ENCODE measurements at places on chromosomes 16 and 17. TPM values are rescaled to one million over a fixed set of nuclear protein-coding genes. Genes with fewer than 3 reads are reported as not detected.
A peak's percentile ranks its signal among the peaks of the same experiment; 100 is the strongest.

DNA sequence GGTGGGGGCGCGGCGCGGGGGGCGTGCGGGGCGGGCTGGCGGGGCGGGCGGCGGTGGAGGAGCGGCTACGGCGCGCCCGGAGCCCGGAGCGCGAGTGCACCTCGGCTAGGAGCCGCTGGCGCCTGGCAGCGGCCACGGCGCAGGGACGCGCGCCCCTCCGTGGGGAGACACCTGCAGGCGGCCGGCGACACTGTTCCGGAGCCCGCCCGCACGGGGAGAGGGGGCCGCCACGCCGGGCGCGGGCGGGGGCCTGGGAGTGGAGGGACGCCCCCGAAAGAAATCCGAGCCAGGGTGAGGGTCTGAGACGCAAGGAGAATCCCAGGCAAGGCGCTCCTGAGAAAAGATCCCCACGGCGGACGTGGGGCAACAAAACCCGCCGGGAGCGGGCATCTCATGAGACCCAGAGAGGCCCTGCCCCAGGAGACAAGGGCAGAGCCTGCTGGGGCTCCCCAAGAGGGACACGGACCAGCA is at the start of gene GSG1L:
GSG1L (minus strand) TSS at position 124 of the 471 bp plus-strand sequence. CDS start 290 bp downstream, outside the sequence.
- DNase-seq, result no peak

DNA sequence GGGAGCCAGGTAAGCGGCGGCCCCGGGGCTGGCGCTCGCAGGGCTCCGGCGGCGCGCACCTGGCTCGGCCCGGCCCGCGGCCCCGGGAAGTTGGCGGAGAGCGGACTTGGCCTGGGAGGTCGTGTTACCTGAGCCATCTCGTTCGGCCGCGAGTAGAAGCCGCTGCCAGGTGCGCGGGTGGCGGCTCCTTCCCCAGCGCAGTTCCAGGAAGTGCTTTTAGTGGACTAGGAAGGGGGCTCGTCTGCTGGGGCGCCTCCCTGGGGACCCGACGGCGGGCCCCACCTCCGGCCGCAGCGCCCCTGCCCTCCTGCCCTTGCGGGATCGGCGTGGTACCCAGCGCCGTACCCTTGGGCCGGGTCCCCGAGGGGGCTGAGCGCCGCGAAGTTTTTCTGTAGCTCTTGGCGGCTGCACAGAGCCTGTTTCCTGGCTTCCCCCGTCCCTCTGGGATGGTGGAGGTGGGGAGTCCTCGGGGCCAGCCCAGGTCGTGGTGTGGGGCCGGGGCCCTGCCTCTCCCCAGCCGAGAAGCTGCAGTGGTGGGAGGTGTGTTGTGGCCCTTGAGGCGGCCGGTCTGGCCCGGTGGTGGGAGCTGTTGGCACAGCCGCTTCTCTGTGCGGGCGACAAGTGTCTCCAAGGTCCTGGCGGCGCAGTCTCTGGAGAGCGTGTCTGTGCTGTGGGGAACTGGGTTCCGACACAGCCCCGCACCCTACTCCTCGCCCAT is 96.9 kb downstream of the RAB11FIP4 start:
- no peak for DNase-seq

DNA sequence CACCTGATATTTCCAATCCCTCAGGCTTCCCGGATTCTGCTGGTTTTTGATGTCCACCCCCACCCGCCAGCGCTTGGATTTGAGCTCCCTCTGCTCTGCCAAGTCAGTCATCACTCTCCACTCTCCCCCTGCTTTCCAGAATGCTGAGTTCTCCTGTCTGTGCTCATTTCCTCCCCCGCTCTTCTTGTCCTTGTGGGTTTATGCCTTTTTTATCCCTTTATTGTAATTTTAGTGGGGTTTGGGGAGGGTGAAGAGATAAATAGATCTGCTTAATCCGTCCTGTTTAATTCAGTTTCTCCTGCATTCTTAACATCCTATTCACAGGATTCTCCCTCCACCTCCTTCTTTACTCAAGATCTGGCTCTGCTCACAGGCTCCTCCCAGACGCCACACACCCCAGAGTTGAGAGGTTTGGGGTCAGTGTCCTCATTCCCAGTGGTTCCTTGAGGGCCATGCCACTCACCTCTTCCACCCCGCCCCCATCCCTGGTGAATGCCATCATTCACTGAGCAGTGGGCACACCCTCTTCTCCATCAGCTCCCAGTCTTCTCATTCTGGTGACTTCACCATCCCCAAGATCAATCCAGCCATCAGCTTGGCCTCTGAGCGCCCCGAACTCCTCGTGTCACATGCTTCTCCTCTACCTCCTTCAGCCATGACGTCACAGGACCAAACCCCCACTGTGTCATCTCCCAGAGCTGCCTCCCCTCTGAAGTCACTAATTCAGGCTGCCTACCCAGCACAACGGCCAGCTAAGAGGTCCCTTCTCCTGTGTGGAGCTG is 15.1 kb upstream of the GUCY2D start:
- DNase-seq, result no peak

- DNase-seq, result no peak
Observed at GRCh38 chr17:48386826-48387225, 43.2 kb downstream of the SKAP1 start.

GRCh38 chr17:7393613-7394451 is 493 bp downstream of the PLSCR3 start:
- DNase-seq, result no peak

DNA sequence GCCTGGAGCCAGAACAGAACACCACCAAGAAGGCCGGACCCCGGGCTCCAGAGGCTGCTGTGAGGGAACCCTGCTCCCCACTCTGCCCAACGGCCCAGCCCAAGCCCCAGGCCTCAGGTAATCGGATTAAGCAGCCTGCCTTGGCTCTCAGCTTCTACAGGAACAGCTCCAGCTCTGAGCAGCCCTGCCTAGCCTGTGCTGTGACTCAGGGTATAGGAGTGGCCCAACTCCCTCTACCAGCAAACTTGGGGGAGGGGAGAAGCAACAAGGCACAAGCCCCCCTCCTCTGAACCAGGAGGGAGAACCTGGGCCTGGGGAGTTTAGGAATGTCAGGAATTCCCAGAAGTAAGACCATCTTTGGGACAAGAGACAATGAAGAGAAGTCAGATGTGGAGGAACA is 849 bp upstream of the SOX15 start:
- no peak for DNase-seq

DNA sequence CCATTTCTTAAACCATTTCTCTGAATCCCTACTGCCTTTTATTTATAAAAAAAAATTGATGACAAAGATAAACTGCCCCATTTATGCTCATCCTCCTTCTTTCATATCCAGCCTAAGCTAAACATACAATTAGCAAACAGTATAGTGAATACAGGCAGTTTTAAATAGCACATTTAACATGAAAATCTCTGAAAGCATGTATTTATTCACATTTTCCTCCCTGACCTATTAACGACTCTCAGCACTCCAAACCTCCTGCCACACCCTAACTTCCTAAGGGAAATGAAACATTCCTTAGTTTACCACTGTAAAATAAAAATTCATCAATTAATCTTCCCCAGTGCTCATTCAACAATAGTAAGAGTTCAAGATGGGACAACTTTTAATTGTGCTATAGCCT is 56.9 kb downstream of the TRIM37 start:
- no peak for DNase-seq

GRCh38 chr17:79948945-79949655 is 86.6 kb downstream of the TBC1D16 start:
- DNase-seq, result no peak

DNA sequence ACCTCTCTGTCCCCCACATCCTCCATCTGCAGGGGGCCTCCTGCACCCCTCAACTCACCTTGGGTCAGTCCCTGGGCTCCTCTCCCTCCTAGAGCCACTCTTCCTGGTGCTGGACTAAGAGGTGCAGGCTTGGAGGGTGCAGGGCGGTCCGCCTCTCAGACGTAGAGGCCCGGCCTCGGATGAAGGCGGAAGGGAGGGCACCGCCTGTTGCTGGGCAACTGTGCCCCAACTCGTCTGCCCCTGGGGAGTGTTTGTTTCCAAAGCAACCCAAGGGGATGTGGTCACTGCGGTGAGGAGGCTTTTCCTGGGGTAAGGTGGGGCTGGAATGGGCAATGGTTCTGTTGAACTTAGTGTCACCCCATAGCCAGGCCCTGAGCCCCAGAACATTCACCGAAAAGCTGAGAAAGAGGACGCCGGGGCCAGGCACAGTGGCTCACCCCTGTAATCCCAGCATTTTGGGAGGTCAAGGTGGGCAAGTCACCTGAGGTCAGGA is at the start of gene C16orf54:
C16orf54 (minus strand) TSS at position 138 of the 493 bp plus-strand sequence. CDS start 1,039 bp downstream, outside the sequence.
- peak; percentile 29 for DNase-seq

DNA sequence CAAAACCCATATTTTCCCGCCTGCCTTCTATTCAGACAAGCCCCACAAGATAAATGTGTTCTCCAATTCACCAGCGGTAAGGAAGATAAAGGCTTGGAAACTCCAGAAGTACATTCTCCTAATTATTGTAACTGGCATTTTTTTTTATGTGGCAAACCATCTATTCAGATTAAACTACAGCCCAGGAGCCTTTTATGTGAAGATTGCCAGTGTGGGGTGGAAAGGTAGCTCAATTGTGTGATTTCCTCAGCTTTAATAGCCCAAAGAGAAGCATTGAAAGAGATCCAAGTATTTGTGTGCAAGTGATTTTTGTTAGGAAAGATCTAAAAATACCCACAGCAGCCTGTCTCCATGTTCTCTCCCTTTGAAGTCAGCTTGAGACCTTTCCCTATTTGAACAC is 451.4 kb upstream of the CCL2 start:
- DNase-seq, result no peak

DNA sequence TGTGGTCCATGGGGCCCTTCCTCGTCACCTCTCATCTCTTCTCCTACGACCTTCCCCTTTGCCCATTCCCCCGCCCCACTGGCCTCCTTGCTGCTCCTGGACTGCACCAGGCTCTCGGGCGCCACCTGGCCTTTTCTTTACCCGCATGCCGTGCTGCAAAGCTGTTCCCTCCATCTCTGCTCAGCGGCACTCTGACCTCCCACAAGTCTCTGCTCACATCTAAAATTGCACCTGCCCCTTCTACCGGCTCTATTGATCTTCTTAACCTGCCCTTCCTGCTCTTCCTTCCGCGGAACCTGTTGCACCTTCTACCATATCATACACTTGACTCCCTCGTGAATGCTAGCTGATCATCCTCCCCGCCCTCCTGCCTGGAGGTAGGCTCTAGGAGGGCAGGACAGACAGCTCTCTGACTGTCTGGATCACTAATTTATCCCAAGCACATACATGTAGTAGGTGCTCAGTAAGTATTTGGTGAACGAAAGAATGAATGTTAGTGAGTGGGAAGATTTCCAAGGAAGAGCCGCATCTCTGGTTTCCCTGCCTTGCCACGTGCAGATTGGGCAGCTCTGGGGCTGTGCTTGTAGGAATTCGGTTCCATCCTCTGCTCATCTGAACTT is 17.3 kb downstream of the DNAH17 start:
- DNase-seq, result no peak

DNA sequence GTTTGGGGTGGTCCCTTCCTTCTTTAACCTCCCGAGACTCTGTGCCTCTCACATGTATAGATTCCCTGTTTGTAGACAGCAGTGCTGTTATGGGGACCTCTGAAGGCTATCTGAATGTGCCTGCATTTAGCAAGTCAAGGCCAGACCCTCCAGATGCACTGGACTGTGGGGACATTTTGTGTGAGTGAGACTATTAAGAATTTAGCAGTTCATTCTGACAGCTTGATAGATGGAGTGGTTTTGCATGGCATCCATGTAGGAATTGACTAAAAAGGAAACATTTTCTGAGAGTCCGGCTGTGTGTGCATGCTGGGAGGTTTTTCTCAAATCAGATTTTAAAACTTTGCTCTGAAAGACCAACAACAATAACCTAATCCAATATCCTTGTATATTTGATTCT is 226.3 kb downstream of the MSI2 start:
- no peak for DNase-seq

- DNase-seq, result peak; percentile 94
Observed at GRCh38 chr16:53080345-53081031, 25.7 kb downstream of the CHD9 start.

RHBDL1 gene
- polyA plus RNA-seq, result 0.96 TPM

SLC6A2 gene
- polyA plus RNA-seq, result 2.5 TPM

CXCL16 gene
- polyA plus RNA-seq, result 10.6 TPM

GRCh38 chr17:47318197-47318918 is 5.4 kb upstream of the EFCAB13 start:
- DNase-seq, result no peak

NLGN2 gene
- polyA plus RNA-seq, result 24.5 TPM

TIMP2 gene
- polyA plus RNA-seq, result 224 TPM

DNA sequence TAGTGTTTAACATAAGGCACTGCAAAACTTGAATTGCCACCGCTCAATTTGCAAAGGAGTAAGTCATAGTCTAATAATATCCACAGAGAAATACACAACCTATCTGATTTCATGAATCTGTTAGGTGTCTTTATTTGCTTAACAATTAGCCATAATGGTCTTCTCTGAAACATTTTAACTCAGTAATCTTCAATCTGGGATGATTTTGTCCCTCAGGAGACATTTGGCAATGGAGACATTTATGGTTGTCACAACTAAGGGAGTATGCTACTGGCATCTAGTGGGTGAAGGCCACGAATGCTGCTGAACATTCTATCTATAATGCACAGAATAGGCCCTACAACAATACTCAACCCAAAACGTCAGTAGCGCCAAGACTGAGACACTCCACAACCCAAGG is 4.3 kb downstream of the UBE2G1 start:
- DNase-seq, result no peak

DNA sequence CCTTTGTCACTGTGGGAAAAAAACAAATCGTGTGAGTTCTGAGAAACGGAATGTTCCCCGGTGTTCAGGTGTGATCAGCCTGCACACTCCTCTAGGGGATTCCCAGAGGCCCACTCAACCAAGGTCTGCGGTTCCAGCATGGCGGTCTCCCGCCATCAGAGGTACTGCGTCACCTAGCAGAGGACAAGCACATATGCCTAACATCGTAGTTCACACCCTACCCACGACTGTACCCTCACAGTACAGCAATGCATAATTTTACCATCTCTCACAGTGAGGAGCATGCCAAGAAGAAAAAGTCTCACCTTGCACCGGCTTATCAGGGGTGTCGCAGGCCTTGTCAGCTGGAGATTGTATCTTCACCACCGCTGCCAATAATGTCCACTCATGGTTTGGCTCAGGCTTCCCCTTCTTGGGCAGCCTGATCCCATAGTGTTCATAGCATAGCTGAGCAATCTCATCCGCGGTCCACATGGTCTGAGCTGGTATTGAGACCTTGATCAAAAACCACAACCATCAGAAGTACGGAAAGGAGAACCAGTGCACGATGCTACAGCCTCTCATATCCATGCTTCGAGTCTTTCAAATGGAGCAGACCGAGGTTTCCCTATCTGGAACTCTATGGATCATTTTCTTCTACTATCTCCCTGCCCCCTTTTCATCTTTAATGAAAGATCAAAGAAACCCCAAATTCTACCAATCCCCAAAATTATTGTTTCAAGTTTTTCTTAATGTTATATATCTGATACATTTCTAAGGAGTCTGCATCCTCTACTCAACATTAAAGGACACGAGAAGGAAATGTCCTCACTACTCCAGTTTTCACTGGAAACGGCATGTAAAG is 2.5 kb downstream of the ADAT1 start:
- no peak for DNase-seq

DNA sequence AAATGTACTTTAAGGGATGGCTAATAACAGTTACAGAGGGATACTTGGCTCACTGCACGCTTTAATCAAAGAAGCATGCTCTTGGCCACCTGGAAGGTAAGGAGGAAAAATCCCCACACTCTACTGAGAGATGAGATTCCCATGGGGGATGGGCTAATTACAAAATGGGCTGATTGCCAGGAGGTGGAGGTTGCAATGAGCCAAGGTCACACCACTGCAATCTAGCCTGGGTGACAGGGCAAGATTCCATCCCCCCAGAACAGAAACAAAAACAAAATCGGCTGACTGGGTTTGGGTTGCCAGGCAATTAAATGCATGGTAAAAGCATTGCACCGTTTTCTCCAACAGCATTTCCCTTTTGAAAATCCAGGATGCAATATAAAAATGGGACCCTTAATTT is 18.0 kb downstream of the N4BP1 start:
- no peak for DNase-seq

- DNase-seq, result no peak
Observed at GRCh38 chr16:58258326-58258725, 36.5 kb downstream of the PRSS54 start.

COASY gene
- 23.9 TPM for polyA plus RNA-seq

CCL22 gene
- 0.07 TPM for polyA plus RNA-seq

All from muscle of arm (tissue), 14 donors.